ENCODE measurements at places on chromosomes 5 and 9.

- no peak for DNase-seq
Measured at GRCh38 chr5:142065273-142065672, 43.3 kb upstream of the NDFIP1 start.

- DNase-seq, result no peak
Measured at GRCh38 chr9:13524245-13524644, 244.8 kb upstream of the MPDZ start.

DNA sequence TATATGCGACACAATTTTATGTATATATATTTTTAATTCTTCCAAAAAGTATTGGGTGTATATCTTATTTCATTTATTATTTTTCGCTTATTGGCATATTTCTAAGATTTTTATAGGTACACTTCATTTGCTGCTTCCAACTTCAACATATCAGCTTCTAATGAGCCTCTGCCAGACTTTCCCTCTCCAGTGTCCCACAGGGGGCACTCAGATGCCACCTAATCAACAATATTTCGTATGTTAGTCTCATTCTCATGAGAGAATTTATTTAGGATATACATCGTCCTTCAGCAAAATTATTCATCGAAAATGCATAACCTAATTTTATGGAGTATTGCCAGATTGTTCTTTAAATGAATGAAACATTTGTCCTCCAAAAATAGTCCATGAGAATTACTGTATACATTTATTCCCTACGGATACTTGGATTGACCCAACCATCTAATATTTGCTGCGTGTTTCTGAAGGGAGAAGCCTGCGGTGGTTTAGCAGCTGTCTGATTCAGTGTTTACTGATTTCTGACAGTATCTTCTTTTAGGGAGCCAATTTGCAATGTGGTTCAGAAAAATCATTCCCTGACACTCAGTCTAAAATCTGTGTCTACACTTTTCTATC is 100.6 kb upstream of the SELENOP start:
- DNase-seq, result peak; percentile 24

- no peak for DNase-seq
Measured at GRCh38 chr5:36028816-36029465, 37.7 kb downstream of the UGT3A2 start.

Measured in stimulated activated CD8-positive, alpha-beta memory T cell treated with anti-CD3 and anti-CD28 coated beads, Interleukin-7, amount 100 ng/mL, for 1 hour (primary cell).